ENCODE measurements at places on chromosomes 5 and 9.

- no peak for DNase-seq
These were observed 67.2 kb downstream of the MVB12B start for GRCh38 chr9:126393876-126394275.

DNA sequence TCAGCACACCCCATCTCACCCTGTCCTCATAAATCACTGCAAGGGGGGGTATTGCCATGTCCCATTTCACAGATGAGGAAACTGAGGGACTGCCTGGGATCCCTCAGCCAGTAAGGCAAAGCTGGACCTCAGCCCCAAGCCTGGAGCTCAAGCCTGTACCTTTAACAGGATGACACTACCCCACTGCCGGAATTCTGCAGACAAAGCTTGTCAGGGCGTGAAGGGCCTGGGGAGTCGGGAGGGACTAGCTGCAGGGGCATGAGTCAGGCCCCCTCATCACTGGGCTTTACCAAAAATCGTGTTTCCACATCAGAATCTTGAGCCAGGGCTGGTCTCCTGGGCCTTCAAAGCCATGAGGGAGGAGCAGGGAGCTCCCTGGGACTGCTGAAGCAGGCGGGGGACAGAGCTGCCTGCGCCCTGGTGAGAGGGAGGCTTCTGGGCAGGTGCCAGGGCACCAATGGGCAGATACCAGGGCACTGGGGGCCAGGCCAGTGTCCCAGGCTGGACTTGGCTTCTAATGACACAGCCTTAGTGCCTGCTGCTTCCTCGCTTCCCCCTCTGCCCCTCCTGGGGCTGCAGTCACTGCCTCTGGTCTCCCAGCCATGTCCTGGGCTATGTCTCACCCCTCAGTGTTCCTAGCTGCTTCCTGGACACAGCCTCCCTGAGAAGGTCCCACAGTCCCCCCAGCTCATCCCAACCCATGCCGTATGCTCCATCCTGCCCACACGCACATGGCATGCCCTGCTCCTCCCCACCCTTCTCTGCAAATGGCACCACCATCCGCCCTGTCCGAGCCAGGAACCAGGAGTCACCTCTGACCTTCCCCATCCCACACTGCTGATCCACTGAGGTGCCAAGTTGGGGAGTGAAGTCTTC is 80.7 kb downstream of the LMX1B start:
- no peak for DNase-seq

DNA sequence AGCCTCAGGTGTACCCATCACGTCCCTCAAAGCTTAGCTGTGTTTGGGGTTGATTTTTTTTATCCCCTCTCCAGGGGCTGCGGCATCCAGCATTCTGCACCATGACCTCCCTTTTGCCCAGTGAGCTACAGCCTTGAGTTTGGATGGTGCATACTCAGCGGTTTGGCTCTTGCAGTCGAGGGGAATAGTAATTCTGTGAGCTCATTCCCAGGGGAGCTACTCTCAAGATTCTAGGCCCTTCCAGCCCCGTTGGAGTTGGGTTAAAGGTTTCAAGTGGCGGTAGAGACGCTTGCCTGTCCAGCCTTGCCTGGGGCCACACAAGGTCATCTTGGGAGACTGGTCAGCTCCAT is 102.2 kb upstream of the SPRY4 start:
- no peak for DNase-seq

DNA sequence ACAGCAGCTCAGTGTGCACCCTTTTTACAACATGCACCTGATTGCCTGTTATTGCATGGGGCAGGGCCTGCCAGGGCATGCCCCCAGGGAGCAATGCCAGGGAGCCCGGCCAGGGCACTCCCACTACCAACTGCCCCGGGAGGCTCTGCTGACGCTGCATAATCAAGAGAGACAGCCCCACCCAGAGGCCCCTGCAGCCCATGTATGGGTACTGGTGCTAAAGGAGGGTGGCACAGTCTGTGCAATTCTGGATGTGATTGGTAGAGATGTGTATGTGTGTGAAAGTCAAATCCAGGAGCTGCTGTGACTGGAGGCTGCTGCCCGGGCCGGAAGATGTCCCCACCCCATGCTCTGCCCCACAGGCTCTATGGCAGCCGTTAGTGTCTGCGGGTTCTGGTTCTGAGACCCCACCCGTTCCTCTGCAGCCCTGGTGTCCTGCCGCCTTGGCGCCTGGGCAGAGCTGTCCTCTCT is 3.9 kb upstream of the NEURL1B start:
- DNase-seq, result no peak

DNA sequence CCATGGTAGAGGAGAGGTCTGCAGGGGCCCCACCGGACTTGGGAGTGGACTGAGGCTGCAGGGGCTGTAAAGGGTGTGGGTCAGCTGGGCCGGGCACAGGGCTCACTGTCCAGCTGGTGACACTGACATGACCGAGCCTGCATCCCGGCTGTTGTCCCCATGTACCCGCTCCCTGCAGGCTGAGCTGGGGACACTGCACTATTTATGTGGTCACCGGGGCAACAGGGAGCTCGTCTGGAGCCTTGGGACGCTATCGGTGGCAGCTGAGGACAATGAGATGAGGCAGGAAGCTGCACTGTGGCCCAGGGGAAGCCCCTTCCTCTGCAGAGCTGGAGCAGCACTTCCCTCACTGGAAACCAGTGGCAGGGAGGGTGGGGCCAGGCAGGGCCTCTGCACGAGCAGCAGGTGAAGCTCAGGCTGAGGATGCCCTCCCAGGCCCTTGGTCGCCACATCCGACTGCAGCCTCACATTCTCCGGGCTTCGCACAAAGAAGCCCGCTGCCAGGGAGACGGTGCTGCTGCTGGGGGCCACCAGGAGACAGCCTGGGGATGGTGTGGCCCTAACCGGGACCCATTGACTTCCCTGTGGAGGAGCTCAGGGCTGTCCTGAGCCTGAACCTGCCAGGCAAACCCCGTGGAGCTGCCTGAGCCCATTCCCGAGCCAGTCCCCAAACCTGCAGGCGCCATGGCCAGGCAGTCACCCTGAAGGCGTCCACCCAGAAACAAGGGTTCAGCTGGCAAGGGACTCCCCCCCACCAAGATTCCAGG is 26.4 kb downstream of the ZDHHC11B start:
- no peak for DNase-seq

GRCh38 chr5:98259595-98259994 is 513.9 kb upstream of the RGMB start:
- DNase-seq, result no peak

GRCh38 chr5:101679816-101680215 is 616.3 kb downstream of the SLCO4C1 start:
- no peak for DNase-seq

DNA sequence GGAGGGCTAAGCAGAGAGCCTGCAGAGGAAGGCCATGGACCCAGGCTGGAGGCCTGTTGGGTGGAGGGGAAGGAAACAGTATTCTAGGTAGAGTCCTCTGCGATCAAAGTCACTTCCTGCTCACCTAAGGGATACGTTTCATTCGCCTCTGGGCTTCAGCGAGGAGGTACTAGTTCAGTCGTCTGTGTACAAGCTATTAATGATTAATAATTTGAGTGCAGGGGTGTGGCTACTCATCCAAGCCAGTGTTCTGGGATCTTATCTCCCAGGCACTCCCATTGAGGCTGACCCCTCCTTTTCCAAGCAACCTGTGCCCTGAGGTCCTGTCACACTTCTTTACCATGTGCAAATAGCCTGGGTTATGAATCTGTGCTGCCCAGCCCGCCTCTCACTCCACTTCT is 25.2 kb downstream of the RALGPS1 start:
- DNase-seq, result no peak

DNA sequence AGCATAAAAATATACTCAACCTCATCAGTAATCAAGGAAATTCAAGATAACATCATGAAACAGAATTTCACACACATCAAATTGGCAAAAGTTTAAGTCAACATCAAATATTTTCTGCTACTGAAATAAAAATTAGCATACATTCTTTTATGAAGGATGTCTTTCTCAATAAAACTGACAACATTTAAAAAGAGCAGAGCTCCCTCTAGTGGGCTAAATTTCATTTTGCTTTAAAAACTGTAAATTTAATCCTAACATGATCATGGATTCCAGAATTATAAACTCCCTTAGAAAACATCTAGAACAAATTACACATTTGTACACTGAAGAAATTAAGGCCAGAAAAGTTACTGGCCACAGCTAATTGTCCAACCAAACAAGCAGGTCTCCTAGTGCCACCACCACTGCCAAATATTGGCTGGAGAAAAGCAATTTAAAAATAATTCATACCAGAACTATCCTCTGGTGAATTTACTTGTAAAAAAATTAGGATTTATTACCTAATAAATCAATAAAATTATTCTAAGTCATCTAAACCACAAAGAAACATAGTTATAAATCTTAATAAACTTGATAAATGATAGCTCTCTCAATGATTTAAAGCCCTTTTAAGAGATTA is 31.2 kb downstream of the DEPDC1B start:
- no peak for DNase-seq

- no peak for DNase-seq
These were observed 33.0 kb downstream of the DDX46 start for GRCh38 chr5:134791580-134791979.

DNA sequence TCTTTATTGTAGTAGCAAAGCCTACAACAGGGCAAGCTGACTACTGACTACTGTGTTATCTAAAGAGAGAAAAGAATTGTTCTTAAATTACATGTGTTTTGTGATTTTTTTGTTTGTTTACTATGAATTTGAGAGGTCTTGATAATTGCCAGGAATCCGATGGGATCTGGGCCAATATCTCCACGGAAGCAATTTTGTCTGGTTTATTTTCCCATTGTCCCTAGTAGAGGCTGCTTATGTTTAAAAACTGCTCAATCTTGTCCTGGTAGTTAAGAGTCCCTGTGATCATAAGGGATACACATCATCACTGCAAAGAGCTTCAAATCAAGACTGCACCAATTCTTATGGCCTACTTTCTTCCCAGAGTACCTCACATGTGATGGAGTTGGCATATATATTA is 94.4 kb downstream of the GLDC start:
- DNase-seq, result no peak

GRCh38 chr9:85332487-85332886 is 409.3 kb downstream of the AGTPBP1 start:
- DNase-seq, result no peak

DNA sequence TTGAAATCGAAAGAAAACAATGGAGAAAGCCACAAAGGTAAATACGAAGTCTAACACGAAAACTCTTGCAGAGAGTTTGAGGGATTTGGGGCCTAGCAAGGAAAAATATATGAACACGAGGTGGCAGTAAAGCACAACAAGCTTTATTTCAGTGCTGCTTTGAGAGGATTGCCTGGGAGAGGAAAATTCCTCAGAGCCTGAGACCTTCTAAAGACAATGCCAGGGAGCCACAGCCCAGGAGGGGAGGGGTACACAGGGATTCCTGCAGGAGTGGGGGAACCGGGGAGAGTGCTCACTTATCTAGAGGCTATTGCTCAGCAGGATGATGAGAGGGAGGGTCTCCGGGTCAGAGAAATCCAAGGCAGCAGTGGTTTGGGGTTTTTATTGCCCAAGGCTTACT is 134.9 kb upstream of the ADCY2 start:
- DNase-seq, result no peak

DNA sequence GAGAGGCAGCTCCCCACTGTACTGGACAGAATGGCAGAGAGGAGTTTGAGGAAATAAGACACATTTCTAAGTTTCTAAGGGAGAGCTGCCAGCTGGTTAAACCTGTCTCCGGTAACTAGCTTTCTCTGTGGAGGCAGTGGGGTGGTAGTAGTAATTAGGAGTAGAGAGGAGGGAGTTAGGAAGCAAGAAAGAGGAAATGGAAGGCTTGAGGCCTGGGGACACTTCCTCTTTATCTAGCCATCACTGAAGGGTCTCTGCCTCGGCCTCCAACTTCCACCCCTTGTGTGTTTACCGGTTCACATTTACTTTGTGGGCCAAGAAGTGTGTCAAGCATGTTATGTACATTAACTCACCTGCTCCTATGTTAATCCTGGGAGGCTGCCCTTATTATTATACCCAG is 462.2 kb upstream of the DMAC1 start:
- DNase-seq, result no peak

DNA sequence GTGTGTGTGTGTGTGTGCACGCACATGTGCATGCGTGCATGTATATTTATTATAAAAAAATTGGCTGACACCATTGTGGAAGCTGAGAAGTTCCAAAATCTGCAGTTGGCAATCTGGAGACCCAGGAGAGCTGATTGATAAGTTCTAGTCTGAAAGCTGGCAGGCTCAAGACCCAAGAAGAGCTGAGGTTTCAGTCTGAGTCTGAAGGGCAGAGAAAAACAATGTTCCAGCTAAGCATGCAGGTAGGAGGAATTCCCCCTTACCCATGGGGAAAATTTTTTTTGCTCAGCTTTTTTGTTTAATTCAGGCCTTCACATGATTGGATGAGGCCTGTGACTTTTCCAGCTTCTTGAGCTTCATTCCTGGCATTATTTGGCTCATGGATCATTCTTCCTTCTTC is 31.2 kb upstream of the ACTBL2 start:
- no peak for DNase-seq

DNA sequence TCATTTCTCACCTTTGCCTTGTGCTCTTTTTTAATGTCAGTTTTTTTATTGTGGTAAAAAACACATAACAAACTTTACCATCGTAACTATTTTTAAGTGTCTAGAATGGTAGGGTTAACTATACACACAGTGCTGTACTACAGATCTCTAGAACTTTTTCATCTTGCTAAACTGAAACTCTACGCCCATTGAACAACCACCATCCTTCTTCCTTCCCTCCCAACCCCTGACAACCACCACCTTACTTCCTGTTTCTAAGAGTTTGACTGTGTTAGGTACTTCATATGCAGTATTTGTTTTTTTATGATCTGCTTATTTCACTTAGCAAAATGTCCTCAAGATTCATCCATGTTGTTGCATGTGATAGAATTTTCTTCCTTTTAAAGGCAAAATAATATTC is 54.9 kb downstream of the PSAT1 start:
- DNase-seq, result no peak

- no peak for DNase-seq
These were observed 72.3 kb downstream of the KCNT1 start for GRCh38 chr9:135774239-135774747.

DNA sequence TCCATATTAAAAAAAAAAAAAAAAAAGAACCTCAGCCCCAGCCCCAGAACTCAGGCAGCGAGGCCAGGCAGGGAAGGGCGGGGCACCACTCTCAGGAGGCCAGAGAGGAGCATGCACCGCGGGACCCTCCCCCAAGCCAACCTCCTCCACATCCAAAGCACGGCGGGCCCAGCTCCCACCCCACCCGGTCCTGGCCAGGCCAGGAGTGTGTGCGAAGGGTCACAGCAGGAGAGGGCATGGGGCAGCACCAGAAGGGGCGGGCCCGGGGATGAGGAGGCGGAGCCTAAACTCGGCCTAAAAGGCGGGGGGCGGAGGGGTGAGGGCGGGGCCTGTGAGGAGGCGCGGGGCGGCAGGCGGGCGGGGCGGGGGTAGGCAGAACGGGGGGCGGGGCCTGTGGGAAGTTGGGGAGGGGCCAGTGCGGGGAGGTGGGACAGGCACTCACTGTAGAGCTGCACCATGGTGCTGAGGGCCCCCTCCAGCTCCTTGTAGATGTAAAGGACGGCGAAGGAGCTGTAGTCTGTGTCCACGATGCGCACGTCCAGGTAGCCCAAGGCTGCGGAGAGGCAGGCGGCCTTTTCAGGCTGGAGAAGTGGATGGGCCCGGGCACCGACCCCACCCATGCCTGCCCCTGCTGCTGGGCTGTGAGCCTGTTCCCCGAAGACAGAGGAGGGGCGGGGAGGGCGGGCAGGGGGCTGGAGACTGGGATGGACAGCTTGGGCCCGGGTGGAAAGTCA is 1.2 kb downstream of the LCN15 start:
- DNase-seq, result no peak
